Activated CD4-positive, alpha-beta T cell treated with anti-CD3 and anti-CD28 coated beads, Interleukin-2, amount 10 ng/mL, durations not matched to agents 7 days and 5 days (primary cell): ENCODE measurements at places on chromosomes 6 and 20. TPM values are rescaled to one million over a fixed set of nuclear protein-coding genes. Genes with fewer than 3 reads are reported as not detected.

FAM184A gene
- total RNA-seq: 8.3 TPM

GRCh38 chr6:14722001-14722562 is 523.8 kb upstream of the JARID2 start:
- H3K27ac ChIP-seq: no peak overlapping the region
- peaks cover 9% of the 10 kb centered on the region for H3K36me3 ChIP-seq
- peaks cover 36% of the 10 kb centered on the region for H3K4me1 ChIP-seq
- H3K27me3 ChIP-seq: no peaks in the 10 kb centered on the region
- no peak for DNase-seq

DNA sequence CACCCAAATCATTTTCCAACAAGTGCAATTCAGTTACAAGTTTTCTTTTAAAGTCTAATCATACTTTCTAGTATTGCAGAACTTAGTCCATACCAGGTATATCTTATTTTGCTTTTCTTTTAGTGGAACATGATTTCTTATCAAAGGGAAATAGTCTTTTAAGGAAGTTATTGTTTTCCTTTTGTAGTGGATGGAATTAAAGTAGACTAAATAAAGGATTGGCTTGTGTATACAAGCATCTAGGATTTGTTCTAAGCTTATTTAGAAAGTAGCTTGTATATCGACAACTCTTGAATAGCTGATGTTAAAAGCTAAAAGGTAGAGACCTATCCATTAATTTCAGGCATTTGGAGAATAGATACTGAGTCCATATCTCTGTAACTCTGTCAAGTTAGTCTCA is 14.8 kb downstream of the DCBLD1 start:
- no peak overlapping the region for H3K27ac ChIP-seq
- no peak overlapping the region for H3K4me3 ChIP-seq
- peaks cover 12% of the 10 kb centered on the region for H3K4me1 ChIP-seq

DNA sequence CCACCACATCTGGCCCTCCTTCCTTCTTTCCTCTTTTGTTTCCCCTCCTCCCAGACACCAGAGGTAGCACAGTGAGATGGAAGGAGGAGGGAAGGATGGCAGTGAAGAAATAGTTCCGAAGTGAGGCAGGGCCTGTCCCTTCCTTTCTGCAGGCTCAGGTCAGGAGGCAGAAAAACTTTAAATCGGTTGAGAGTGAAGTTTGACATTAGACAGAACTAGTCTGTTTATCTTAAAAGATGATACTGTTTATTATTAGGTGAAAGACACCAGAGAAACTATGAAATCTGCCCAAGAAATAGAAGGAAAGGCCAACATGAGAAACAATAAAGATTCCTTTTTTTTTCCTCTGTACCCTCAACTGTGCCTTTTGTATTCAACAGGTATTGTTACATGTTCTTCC is 670.3 kb downstream of the UTRN start:
- no peak for DNase-seq
- no peaks in the 10 kb centered on the region for H3K36me3 ChIP-seq
- H3K27ac ChIP-seq: no peak overlapping the region
- peaks cover 2% of the 10 kb centered on the region for H3K27me3 ChIP-seq
- no peaks in the 10 kb centered on the region for H3K4me1 ChIP-seq

DNA sequence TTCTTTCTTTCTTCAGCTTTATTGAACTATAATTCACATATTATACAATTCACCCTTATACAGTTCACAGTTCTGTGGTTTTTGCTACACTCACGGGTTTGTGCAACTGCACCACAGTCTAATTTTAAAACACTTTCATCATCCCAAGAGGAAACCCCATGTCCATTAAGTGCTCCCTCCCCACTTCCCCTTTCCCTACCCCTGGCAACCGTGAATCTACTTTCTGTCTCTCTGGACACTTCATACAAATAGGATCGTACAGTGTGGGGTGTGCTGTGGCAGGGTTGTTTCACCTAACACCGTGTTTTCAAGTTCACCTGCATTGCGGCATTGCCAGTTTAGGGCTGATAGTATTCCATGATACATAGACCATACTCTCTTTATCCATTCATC is 118.8 kb downstream of the PHACTR3 start:
- H3K27ac ChIP-seq: no peak overlapping the region
- H3K4me3 ChIP-seq: no peak overlapping the region
- DNase-seq: no peak
- no peaks in the 10 kb centered on the region for H3K27me3 ChIP-seq
- no peaks in the 10 kb centered on the region for H3K36me3 ChIP-seq
- H3K4me1 ChIP-seq: no peaks in the 10 kb centered on the region

DNA sequence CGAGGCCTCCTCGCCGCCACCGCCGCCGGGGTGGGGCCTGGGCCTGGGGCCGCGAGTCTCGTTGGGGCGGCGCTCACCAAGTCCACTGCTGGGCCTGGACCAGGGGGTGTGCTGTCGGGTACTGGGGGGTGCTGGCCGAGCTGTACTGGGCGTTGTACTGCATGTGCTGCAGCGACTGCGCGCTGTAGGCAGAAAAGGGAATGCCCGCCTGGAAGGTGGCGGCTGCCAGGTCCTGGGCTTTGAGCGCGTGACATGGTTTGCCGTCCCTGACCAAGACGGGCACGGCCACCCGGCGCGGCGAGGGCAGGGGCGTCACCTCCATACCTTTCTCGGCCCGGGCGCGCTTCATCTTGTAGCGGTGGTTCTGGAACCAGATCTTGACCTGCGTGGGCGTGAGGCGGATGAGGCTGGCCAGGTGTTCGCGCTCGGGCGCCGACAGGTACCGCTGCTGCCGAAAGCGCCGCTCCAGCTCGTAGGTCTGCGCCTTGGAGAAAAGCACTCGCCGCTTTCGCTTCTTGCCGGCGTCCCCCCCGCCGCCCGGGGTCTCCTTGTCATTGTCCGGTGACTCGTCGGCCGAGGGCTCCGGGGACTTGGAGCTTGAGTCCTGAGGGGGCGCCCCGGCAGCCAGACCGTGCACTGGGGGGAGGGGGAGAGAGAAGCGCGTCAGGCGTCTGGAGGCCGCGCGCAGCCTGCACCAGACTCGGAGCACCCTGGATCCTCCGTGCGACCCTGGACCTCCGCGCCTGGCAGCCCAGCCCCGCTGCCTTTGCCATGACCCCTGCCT is 1.8 kb downstream of the NKX2-2 start:
- DNase-seq: no peak
- H3K27ac ChIP-seq: peak overlapping the region; percentile 55
- H3K4me1 ChIP-seq: peaks cover 27% of the 10 kb centered on the region
- peaks cover 4% of the 10 kb centered on the region for H3K36me3 ChIP-seq

- H3K4me3 ChIP-seq: no peak overlapping the region
- DNase-seq: peak; percentile 22
- peaks cover 7% of the 10 kb centered on the region for H3K27me3 ChIP-seq
- no peaks in the 10 kb centered on the region for H3K4me1 ChIP-seq
- no peaks in the 10 kb centered on the region for H3K36me3 ChIP-seq
Observed at GRCh38 chr6:46221222-46221793, 50.5 kb upstream of the ENPP5 start.

- H3K27me3 ChIP-seq: no peaks in the 10 kb centered on the region
- H3K27ac ChIP-seq: no peak overlapping the region
- peaks cover 24% of the 10 kb centered on the region for H3K36me3 ChIP-seq
- H3K4me1 ChIP-seq: peaks cover 11% of the 10 kb centered on the region
- DNase-seq: no peak
- no peak overlapping the region for H3K4me3 ChIP-seq
Observed at GRCh38 chr6:144697369-144697760, 412.2 kb downstream of the UTRN start.

DNA sequence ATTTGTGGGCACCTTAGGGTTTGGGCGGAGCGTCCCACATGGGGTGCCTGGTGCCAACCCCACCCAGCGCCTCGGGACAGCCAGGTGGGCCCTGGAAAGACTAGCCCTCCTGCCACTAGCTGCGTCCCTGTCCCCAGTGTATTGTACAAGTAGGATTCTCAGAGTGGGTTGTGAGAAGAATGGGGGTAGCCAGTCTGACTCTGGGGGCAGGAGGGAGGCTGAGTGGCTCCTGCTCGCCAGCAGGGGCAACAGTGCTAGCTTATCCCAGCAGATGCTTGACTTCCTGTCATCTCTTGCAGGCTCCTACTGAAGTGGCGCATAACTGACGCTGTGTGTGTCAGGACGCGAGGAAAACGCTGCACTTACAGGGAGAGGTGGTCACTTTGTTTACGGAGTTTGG is 9.3 kb downstream of the PSMA7 start:
- H3K36me3 ChIP-seq: peaks cover 69% of the 10 kb centered on the region
- H3K27ac ChIP-seq: no peak overlapping the region
- no peaks in the 10 kb centered on the region for H3K27me3 ChIP-seq
- DNase-seq: no peak
- H3K4me1 ChIP-seq: peaks cover 45% of the 10 kb centered on the region
- no peak overlapping the region for H3K4me3 ChIP-seq

DNA sequence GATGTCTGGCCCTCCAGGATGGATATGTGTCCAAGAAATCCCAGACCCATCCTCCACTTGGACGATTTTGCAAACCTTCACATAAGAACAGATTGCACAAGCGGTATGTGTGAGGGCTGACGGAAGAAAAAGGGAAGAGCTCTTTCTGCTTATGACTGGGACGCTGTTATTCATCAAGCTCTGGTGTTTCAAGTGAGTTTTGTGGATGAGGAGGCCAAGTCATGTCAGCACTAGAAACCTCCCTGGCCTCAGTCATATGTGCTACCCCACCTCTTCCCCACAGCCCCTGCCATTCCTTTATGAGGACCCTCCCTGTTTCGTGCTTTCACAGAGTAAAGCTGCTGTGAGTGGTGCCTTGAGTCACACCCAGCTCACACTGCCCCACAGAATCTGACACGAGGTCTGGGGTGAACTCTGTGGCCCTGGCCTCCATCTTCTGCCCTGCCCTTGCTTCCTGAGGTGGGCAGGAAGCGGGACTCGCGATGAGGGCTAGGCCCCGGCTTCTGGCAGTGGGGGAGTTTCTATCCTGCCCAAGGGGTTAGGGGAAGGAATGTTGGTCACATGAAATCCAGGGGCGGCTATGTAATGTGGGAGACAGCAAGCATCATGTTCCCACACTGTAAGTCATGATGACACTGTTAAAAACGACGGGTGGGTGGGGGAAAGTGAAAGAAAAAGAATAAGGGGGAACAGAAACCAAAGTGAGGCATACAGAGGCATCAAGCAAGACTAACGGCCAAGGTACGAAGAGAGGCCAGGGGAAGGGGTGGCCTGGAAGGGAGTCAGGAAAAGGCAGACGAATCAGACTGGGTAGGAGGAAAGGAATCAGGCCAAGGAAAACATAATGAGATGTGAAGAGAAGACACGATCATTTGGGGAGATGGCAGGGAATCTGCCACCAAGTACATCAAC is 78.1 kb downstream of the PRDM1 start:
- peak overlapping the region; percentile 95 for H3K27ac ChIP-seq
- H3K36me3 ChIP-seq: peaks cover 6% of the 10 kb centered on the region
- peak; percentile 47 for DNase-seq
- H3K27me3 ChIP-seq: no peaks in the 10 kb centered on the region
- peaks cover 41% of the 10 kb centered on the region for H3K4me1 ChIP-seq
- H3K4me3 ChIP-seq: peak overlapping the region; percentile 23

- H3K27me3 ChIP-seq: no peaks in the 10 kb centered on the region
- no peak overlapping the region for H3K27ac ChIP-seq
- H3K4me1 ChIP-seq: no peaks in the 10 kb centered on the region
- no peak for DNase-seq
- H3K4me3 ChIP-seq: no peak overlapping the region
- no peaks in the 10 kb centered on the region for H3K36me3 ChIP-seq
Observed at GRCh38 chr6:56156643-56157042, 90.7 kb downstream of the COL21A1 start.

DNA sequence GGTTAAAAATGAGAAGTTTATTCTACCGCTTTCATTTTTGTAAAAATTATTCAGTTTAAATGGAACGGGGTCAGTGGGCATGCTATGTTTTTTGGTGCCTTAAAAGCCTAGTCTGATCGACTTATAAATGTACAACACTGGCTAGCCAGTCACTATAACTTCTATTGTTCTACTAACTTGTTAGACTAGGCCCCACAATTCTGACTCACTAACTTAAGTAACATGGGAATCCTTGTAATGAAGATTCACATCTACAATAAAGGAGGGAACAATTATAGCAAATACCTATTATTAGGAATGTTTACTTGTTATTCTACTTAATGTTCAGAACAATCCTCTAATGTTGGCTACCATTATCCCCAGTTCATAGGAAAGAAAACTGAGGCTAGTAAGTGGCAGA is 28.5 kb downstream of the REPS1 start:
- H3K4me3 ChIP-seq: no peak overlapping the region
- no peak for DNase-seq
- H3K27ac ChIP-seq: no peak overlapping the region
- H3K27me3 ChIP-seq: no peaks in the 10 kb centered on the region
- peaks cover 26% of the 10 kb centered on the region for H3K4me1 ChIP-seq
